ENCODE measurements at places on chromosomes 5 and 9.

DNA sequence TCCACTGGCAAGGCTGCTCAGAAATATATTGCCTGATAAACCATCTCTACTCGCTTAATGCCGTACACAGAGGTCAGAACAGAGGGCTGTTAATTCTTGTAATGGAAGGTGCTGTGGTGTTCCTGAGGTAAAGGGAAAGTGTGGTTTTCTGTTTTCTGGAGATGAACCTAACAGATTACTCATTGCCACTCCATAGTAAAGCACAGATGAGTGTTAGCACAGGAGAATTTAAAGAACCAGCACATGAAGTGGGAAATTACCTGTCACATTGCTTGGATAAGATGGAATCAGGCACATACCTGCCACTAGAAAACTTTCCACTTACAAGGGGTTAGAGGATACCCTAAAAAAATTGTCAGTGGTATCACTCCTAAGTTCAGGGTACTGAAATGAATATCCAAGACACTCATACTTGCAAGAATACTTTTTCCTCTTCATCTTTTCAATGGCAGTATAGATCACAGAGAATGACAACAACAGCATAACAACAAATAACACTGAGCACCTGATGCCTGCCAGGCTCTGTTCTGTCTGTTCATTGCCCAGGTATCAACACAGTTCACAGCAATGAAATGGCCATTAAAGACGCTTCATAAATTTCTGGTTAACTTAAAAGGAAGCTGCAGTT, 152.9 kb upstream of the GNA14 start:
- DNase-seq: no peak

DNA sequence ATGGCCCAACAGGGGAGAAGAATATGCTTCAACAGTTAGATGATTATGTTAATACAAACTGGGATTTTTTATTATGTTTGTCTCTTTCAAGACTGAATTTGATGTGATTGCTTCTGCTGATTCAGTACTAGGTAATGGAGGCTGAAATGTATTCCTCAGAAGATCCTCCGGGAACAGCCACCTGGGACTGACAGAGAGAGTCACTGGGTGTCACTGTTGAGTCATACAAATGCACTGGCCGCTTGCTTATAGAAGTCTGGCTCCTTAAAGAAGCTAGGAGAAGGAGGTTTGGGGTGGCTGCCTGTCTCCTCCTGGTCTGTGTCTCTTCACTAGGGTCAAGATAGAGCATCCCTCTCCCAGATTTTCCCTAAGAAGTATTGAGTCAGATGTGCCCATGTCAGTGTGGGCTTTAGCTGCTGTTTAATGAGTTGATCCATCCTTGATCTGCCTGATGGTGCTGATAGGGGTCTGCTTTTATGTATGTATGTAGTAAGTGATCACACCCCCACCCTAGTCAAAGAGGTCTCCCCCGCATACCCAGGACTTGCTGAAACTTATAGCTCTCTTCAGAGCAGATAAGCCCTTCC, 773.4 kb downstream of the BRINP1 start:
- DNase-seq: no peak

GRCh38 chr9:14303521-14303920, 10.4 kb downstream of the NFIB start:
- no peak for DNase-seq

GRCh38 chr9:2417730-2418129, 203.9 kb upstream of the VLDLR start:
- no peak for DNase-seq

GRCh38 chr5:66246608-66247007, 102.5 kb downstream of the SREK1 start:
- DNase-seq: no peak

- DNase-seq: no peak
Measured at GRCh38 chr9:30628915-30629567, 1755.4 kb upstream of the ACO1 start.

GRCh38 chr9:84788803-84789462, 119.4 kb downstream of the NTRK2 start:
- DNase-seq: no peak

DNA sequence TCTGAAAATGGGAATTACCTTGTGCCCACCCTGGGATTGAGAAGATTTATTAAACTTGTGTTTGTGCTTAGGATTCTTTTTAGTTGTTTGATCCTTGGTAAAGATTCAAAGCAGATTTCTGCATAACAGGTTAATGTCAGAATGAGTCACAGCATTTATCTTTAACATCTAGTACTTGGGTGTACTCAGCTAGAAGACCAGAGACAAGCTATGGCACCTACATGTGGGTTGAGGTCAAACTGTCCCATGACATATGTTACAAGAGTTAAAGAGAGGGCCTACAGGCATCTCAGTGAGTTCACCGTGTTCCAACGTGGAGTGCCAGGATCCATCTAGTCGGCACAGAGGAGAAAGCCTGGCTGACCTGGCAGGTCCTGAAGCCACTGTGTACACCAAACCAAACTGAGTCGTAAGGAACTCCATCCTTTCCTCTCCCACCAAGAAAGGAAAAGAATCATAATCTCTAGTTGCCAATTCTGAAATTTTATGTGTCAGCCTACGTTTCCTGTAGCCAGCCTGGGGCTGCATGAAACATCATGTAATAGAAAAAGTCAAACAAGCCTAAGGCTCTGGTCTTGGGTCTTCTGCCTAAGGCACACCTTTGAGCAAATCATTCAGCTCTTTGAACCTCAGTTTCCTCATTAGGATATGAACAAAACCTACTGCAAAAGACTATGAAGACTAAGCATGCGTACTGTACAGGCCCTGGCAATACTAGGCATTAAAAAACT, 73.7 kb downstream of the RCL1 start:
- DNase-seq: no peak

GRCh38 chr5:157506066-157506590, 46.1 kb downstream of the NIPAL4 start:
- no peak for DNase-seq

DNA sequence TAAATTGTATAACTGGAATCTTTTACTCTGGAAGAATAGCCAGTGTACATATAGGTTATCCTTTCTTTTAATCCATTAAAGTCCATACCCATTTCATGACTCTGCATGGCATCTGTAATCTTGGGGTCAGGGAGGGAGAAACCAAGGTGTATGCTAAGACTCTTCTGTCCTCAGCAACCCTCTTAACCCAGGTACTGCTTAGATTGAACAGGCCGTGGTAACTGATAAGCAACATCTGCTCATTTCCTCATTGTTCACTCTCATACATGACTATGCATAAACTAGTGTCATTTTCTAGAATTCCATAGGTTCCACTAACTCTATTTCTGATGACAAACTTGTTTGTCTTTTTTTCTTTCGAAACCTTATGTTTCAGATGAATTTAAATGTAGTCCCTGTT, 69.3 kb upstream of the IFNE start:
- DNase-seq: no peak

- no peak for DNase-seq
Measured at GRCh38 chr5:117488976-117489500, 914.4 kb upstream of the SEMA6A start.

DNA sequence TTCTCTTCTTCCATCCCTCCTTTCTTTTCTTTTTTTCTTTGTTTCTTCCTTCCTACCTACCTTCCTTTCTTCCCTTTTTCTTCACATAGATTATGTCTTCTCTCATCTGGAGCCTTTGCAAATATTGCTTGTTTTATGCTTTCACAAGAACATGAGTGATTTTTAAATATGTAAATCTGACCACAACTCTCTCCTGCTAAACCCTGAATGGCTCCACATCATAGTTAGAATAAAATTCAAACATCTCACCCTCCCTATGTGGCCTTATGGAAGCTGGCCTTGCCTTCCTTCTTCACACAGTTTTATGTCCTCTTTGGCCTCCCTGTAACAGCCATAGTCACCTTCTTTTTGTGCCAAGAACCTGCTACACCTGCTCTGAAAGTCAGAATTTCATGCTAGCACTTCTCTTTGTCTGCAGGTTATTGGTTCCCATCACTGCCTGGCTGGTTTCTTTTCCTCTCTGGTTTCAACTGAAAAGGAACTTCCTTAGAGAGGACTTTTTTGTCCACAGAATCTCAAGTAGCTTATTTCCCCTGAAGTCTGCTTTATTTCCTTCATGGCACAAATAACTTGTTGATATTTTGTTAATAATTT, 114.3 kb upstream of the TNC start:
- DNase-seq: no peak

DNA sequence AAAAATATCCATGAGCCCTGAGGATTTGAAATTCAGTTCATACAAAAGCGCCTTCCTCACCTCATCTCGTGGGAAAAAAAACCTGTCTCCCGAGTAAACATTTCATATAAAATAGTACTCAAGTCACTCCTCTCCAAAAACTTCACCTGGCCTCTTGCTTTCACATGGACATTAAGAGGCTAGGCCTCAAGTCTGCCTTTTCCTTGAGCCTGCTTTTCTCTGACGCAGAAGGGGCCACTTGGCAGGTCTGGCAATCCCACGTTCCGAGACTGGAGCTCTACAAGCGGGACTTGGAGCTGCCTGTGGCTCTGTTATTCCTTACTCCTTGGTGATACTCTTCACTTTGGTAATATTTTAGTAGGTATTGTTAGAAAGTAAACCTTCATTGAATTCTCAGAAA, 26.9 kb upstream of the CKS2 start:
- no peak for DNase-seq

DNA sequence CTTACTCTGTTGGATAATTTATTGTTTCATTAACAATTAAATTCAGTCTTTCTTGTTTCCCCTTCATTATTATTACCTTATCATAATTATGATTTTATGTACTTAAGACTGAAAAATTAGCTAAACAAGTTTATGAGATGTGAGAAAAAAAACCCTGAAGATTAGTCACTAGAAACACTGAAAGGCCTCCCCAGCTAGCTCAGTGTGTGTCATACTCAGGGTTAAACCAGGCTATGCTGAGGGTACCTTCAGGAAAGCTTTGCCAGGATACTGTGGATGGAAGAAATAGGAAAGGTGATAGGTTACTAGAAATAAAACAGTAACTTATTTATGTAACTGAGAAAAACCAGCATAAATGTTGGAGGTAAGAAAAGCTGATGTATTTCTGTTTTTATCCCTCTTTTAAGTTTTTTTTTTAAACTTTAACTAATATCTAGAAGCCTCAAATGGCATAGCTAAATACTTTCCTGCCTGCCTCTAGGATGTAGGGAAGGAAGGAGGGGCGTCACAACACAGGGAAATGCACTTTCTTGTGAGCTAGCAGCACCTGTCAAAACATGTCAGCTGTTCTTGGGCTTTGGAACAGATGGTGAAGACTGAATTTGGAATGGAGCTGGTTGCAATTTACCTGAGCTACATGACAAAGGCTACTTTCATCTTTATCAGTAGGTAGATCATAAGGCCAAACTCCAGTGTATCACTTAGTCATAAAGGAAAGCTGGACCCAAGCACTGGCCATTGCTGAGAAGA, 24.2 kb downstream of the NMRK1 start:
- no peak for DNase-seq

DNA sequence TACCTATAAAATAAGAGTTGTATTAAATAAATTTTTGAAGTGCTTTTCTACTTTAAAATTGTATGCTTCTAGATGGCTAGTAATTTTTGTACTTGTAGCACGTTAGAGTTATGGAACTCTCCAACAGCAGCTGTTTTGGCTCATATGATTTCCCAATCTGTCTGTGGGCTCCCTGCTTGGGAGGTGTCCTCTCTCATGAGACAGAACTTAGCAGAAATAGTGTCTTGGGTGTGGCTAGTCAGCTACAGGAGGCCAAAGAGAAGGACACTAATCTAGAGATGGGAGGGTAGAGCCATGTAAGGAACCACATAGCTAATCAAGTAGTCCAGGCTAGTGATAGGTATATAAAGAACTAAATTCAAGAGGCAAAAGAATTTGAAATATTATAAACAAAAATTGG, 78.4 kb upstream of the DAB2 start:
- DNase-seq: peak; percentile 26

DNA sequence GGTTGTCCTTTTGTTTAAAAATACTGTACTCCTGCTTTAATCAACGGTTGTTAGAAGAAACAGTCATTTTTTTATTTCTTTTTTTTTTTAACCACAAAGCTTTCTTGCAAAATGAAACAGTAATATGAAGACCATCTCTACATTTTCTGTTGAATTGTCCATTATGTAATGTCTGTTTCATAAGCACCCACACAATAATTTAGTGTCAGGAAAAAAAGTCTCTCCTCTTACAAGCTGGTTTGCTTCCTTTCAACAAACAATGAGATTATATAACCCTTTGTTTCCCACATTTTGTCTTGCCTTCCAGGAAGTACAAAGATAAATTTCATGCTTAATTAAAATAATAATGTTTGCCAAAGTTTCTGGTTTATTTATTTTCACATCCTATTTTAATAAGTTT, 16.7 kb downstream of the CTNNAL1 start:
- DNase-seq: no peak

DNA sequence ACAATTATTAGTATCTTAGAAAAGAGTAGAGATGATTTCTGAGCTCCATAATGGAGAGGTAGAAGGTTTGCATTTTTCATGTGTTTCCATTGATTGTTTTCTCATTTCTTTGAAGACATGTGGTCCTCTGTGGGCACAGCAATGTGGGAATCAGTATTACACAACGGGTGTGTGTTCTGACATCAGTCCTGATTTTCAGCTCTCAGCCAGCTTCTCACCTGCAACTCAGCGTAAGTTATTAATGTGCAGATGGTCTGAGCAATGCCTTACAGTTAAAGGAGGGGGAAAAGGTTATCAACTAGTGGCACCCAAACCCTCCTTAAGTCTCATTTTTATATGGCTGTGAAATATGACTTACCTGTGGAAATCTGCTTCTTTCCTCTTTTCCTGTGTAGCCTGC, 59.1 kb downstream of the ITGA2 start:
- no peak for DNase-seq

DNA sequence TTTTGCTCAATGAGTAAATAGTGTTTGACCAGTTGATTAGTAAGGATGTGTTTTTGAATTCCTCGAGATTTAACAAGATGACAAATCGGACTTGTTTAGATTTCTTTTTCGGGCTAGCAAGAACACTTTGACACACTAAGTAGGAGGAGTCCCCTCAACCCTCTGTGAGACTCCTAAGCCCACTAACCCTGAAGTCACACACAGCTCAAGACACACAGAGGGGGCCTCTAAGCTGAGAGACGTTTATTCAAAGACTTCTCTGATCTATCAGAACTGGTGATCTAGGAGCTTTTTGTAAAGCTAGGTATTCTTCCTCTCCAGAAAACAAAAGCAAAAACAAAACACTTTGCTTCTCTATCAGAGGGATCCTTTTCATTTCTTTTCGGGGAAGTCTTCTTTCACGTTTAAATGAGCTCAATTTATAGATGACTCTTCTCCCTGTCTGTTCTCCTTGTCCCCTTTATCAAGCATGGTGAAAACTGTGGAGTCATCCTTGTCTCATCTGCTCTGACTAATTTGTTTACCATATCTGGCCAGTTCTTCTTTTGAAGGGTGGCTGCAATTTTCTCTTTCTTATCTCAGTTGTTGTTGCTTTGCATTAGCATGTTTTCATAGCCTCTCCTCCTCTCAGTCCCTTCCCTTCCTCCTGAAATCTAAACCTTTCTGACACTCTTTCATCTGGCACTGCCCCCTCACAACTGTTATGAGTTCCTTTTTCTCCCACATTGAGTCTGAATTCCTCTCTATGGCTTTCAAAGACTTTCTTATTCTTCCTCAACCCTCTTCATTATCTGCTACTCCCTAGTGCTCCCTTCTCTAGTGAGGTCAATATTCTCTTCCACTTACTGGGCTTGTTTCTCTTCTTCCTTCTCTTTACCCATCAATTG, 68.5 kb upstream of the RAI14 start:
- peak; percentile 49 for DNase-seq
